ENCODE measurements at places on chromosomes 3 and 15.

- DNase-seq: peak; percentile 81
Observed at GRCh38 chr15:88894348-88894818, 961 bp downstream of the HAPLN3 start.

DNA sequence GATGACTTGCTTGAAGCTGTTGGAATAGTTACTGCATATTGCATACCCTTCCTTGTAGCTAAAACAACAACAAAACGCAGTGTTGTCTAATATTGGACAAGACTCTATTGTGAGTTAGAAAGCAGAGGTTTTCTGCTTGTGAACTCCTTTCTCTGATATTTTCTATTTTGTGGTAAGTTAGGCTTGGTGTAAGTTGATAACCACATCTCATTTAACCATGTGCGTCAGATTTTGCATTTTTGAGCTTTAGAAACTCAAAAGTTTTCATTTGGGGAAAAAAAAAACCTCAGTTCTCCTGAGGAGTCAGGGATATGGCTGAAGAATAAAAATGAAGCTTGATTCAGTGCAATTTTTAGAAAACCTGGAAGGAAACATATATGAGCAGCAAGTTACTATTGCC is 1.5 kb downstream of the ARIH1 start:
- no peak for DNase-seq

DNA sequence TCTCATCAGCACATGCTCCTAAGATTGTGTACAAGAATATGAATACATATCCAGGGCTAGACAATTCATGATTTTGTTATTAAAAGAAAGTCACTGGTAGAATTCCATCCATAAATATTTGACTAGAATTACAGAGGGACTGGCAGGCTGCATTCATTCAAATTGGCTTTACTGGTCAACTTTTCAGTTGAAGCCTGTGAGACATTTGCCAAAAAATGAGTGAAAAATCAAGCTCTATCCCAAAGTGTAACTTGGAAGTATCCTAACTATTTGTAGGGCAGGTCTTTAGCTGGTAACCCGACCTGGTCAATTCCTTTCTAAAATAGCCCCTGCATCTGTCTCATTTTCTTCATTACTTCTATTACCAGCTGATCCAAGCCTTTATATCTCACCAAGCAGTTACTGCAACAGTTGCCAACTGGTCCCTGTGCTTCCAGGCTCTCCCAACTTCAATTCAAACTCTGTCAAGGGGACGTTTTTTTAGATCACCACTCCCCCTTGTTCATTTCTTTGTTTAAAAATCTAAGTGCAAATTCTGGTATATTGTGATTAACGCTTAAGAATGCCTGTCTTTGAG is 173.1 kb upstream of the TBL1XR1 start:
- DNase-seq: no peak

DNA sequence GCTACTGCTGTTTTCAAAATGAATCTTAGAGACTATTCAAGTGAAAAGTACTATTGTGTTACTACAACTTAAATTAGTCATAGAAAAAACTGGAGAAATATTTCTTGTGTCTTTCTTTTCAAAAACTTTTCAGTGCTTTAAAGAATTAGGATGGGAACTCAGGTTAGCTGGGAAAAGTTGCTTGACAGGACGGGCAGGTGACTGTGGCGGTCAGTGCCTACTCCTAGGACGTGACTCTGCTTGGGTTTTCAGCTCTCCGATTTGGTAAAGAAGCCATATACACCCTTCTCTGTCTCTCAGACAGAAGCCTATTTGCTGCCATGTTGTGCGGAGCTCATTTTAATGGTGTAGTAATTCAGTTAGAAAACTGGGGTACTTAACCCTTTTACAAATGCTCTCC is 89.8 kb upstream of the CACNA2D3 start:
- DNase-seq: no peak

DNA sequence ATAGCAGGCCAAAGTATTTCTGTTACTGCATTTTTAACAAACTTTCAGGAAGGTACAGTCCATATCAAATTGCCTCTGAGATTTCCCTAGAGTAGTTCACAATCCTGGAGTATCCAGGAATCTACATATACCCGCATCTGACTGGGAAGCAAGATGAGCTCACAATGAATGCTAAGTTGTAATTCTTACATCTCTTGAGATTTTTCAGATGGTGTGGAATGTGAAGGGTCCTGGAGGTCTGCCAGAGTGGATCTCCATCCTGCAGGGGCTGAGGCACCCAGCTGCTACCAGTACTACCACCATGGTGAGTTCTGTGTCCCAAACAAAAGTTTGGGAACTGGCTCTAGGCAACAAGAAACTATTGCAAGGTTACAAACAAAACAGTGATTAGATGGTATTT is 156.7 kb upstream of the CCDC54 start:
- no peak for DNase-seq

Measured in type B pancreatic cell (in vitro differentiated cells).